ENCODE measurements at places on chromosomes 5 and 9.

DNA sequence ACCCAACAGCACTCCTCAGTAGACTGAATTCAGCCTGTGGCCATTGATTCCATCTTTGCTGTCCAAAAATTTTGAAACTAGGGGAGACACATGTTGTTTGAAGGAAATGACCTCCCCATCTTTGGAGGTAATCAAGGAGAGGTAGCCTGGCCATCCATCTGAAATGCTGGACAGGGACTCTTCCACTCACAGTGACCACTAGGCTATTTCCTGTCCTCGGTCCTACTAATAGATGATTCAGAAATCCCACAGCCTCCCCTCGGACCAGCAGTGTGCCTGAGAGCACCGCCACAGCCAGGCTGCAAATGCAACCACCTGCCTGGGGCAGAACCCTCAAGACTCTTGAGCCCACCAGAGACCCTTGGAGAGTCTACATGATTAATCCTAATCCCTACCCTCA, 12.5 kb downstream of the HRH2 start:
- DNase-seq: no peak

DNA sequence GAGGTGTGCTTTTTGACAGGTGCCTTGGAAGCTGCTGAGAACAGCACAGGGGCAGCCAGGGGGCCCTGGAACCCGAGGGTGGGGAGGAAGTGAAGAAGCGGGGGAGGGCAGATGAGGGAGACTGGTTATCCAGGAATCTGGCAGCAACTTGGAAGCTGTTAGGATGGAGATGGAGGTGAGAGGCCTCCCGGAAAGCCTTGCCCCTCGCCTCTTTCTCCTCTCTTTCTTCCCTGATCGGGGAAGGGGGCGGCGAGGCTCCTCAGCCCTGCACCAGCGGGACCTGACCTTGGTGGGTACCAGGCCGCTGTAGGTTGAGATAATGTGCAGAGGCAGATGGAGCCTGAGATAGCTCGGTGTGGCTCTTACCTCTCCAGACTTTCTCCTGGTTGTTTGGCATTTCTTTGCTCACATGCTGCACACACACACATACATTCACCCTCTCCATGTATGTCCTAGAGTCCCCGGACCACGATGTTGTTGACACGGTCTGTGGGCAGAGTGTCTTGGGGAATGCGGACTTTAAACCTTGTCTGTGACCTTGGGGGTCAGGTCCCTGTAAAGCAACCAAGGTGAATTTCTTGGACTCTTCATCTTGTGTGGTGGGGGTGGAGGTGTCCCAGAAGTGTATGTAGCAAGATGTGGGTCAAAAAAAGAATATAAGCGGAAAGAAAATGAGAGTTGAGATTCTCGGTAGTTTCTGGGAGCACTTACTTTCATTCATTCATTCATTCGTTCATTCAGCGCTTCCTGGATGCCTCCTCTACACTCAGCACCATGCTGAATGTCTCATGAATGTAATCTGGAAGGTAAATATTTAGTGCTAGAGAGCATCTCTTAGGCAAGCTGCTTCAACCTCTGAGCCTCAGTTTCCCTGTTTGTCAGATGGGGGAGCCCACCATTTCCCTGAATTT, 1.6 kb downstream of the WWC1 start:
- no peak for DNase-seq

GRCh38 chr5:7871653-7872052, 2.7 kb downstream of the MTRR start:
- no peak for DNase-seq

DNA sequence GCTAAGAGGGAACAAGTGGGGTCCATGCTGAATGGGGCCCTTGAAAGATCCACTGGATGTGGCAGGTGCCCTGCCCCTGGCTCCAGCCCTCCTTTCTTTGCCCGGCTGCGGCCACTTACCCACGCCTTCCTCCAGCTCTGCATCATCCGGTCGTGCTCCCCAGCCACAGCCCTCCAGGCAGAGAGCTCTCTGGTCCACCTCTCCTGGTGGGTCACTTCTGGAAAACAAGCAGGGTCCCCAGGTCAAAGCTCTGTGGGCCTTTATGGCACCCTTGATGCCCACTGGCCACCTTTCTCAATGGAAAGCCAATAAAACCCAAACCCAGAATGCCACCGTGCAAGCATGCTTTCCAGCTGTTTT, 45.0 kb downstream of the SECISBP2 start:
- no peak for DNase-seq

GRCh38 chr5:39948867-39949468, 524.2 kb upstream of the DAB2 start:
- peak; percentile 42 for DNase-seq

GRCh38 chr5:156641686-156642085, 208.4 kb upstream of the PPP1R2B start:
- no peak for DNase-seq

GRCh38 chr5:172049226-172049796, 42.9 kb upstream of the FBXW11 start:
- DNase-seq: no peak

All from stimulated activated CD4-positive, alpha-beta T cell treated with anti-CD3 and anti-CD28 coated beads, Interleukin-1b, Interleukin-23, amount 100 ng/mL, for 48 hours (primary cell).